ENCODE measurements at places on chromosomes 2 and 18. TPM values are rescaled to one million over a fixed set of nuclear protein-coding genes. Genes with fewer than 3 reads are reported as not detected.
A peak's percentile ranks its signal among the peaks of the same experiment; 100 is the strongest.

DNA sequence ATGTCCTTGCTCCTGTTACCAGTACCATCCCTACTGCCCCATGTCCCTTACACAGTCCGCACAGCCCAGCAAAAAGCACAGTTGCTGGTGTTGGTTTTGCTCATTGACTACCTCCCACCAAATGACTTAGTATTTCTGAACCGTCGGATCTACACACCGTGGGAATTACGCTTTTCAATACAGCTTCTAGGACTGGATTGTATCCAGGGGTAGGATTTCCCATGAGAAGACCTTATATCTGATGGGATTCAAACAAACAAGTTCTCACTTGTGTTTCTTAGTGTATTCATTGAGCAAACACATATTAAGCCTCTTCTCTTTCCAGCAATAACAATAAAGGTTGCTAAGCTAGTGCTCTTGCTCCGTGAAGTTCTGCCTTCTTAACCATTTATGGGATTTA is 25.8 kb downstream of the TRAPPC12 start:
- H3K27ac ChIP-seq = no peak overlapping the region
- no peaks in the 10 kb centered on the region for H3K4me1 ChIP-seq
- no peak for DNase-seq
- no peaks in the 10 kb centered on the region for H3K27me3 ChIP-seq

DNA sequence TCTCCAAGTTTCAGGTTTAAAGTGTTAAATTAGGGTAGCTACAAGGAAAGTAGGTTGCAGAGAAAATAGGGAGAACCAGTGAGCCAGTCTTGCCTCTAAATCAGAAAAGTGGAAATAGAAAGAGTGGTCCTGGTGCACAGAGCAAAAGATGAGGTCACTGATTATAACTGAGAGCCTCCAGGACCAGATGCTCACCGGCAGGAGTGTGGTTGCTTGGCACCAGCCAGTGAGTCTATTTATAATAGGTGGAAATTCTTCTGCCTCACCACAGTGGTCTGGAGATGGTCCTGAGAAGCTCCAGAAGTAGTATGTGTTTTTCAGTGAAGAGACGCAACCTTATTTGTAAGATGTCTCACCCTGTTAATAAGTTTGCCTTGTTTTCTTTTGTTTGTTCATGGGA is 373.9 kb upstream of the KCNJ3 start:
- DNase-seq = no peak
- H3K27ac ChIP-seq = no peak overlapping the region
- H3K4me3 ChIP-seq = no peak overlapping the region
- H3K4me1 ChIP-seq = no peaks in the 10 kb centered on the region

DNA sequence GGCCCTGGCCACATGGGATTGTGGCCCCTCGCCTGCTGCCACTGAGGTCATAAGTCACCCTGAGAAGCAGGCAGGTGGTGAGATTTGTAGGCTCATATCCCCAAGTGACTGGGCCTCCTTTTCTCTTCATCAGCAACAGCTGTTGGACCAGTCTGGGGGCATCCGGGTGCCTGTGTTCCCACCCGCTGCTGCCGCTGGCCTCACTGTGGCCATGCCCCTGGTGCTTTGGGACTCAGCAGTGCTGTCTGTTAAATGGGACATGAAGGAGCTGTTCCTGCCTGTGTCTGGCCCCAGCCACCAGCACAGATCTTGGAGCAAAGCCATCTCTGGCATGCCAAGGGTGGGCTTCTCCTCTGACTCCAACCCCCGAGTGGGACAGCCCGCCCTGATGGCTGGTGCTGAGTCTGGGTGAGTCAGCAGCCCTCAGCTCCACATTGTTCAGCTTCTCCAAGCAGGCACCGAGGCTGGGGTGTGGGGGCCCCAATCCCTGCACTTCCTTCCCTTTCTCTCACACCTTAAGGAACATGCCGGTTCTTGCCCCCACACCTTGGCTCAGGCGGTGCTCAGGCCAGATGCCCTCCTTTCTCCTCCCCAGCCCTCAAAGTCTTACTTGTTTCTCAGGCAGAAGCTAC is 207.9 kb downstream of the GLI2 start:
- DNase-seq = no peak
- H3K4me1 ChIP-seq = no peaks in the 10 kb centered on the region
- no peak overlapping the region for H3K4me3 ChIP-seq
- H3K27ac ChIP-seq = no peak overlapping the region
- H3K27me3 ChIP-seq = no peaks in the 10 kb centered on the region

DNA sequence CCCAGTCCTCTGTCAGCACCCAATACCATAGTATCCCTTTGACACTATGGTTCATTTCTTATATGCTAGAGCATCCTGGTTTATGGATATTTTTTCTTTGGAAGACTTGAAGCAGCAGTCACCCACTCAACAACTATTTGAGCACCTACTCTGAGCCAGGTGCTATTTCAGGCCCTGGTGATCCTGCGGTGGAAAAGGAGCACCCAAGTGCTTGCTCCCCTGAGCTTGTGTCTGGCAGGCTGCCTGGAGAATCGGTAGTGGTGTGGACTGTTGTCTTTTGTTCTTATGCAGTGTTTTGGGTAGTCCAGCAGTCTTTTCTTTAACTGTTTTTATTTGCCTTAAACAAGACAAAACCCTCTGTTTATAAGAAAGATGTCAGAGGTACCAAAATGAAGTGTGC is 28.9 kb downstream of the NCK2 start:
- no peaks in the 10 kb centered on the region for H3K27me3 ChIP-seq
- H3K4me1 ChIP-seq = no peaks in the 10 kb centered on the region
- DNase-seq = no peak
- no peak overlapping the region for H3K27ac ChIP-seq
- H3K4me3 ChIP-seq = no peak overlapping the region

DNA sequence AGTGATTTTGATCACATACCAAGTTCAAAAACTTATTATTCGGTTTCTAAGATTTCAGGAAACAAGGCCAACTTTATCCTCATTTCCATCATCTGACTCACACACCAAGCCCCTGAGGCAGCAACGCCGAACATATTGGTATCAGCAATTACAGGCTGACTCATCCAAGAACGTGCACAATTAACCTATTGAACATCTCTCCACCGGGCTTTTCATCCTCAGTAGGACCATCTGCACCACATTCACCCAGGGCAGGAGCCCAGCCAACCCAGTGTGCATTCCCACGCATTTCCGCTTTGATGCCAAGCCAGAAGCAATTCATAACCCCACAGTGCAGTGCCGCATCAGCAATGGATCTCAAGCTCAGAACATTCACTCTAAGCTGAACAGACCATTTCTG is 52.9 kb downstream of the SCG2 start:
- DNase-seq = no peak
- no peak overlapping the region for H3K4me3 ChIP-seq
- H3K27me3 ChIP-seq = no peaks in the 10 kb centered on the region
- H3K27ac ChIP-seq = no peak overlapping the region

DNA sequence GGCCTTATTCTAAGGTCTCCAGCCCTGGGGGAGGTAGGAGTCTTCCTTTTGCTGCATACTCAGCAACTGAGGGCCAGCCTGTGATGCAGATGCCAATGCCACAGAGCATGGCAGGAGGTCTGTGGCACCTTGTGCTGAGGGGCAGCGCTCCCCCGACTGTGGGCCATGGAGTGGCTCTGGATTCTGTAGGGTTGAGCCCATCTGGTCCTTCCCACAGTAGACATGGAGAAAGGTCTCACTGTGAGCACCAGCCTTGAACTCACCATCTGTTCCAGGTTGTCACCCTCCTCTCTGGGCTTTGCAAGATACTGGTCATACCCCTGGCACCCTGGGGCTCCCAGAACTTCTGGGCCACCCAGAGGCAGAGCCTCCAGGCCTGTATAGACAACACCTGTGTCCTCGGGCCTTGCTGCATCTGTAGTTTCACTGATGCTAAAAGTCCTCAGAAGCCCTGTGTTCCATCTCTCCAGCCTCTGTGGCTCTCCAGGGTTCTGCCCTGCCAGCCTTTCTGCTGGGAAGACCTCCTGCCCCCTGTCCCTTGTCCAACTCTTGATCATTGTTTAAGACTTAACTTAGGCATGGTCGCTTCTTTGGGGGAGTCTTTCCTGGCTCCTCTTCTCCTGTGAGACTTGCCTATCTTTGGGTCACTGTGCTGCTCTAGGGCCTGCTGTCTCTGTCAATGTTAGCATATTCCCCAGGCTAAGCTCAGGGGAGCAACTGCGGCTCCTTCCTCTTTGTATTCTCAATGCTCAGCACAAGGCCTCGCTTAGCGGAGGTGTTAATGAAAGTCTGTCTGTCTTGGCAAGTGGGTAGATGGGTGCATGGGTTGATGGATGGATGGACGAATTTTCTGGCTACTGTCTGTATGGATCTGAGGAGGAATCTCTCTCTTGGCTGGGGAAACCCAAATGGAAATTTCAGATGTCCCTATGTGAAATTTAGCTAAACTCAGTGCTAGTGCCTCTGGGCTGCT is 160.9 kb downstream of the DYSF start:
- H3K4me3 ChIP-seq = no peak overlapping the region
- no peak overlapping the region for H3K27ac ChIP-seq
- H3K36me3 ChIP-seq = peaks cover 3% of the 10 kb centered on the region
- no peaks in the 10 kb centered on the region for H3K4me1 ChIP-seq

DNA sequence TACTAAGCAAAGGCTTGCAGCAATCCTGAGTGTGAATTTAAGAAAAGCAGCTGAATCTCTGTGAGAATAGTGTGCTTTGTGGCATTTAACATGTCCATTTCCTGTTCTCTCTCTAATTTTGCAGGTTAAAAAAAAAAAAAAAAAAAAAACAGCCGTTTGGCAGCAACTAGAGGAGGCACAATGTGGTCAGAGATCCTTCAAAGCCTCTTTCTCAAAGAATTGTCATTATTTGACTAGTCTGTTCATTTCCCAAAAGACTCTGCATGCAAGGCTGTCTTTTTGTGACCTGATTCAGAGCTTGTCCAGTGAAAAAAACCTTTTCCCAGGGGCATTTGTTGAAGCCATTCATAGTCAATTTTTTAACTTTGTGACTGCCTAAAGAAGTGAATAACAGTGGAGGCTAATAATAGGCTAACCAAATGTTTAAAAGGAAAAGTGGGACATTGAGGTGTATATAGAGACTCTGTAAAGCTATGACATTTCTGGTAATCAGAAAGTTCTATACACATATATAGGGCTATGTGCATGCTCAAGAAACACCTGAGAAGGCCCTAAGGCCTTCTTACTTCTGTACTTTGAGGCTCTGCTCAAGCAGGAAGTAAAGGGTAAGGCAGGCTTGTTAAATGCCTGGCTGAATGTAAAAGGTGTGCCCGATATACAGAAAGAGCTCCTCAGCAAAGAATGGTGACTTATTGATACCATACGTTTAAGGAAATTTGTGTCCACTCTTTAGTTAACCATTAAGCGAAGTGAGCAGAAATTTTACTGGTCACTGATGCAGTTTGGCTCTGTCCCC is 289.6 kb upstream of the RAB6C start:
- H3K4me3 ChIP-seq = no peak overlapping the region
- H3K4me1 ChIP-seq = no peaks in the 10 kb centered on the region
- H3K27me3 ChIP-seq = no peaks in the 10 kb centered on the region
- H3K36me3 ChIP-seq = peaks cover 20% of the 10 kb centered on the region
- H3K27ac ChIP-seq = no peak overlapping the region

GRCh38 chr2:176135035-176135440 is 5.5 kb downstream of the HOXD8 start:
- H3K27ac ChIP-seq = no peak overlapping the region
- H3K27me3 ChIP-seq = peaks cover 95% of the 10 kb centered on the region
- no peaks in the 10 kb centered on the region for H3K4me1 ChIP-seq
- no peak for DNase-seq

DNA sequence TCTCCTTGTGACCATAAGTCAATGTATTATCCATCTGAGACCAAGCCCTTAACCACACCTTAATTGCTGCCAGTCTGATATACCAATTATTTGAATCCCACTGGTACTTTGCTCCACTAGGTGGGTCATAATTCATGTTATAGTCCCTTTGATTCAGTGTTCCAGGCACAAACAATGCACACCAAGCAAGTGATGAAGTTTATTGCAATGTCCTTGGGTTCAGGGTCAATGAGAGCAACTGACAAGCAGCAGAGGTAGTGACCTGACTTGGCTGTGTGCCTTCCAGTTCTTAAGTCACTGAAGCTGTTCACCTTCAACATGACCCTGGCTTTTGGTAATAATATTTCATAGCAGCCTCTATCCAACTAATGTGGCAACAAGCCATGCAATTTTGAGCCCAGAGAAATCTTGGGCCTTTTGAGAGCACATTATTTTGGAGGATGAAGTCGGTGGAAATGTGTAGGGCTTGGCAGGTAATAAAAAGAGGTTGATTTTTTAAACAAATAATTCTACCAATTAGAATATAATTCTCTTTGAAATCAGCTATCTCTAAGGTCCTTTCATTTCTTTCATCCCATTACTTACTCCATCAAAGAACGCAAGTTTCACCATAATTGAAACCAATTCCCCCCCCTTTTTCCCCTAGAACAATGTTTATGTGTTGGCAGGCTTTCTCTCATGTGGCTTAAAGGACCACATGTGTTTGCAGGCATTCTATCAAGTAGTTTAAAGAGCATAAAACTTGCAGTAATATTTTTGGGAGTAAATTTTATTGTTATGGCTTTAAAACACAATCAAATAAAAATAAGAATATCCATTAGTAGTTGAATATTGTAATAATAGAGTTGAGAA is 3.1 kb upstream of the CPO start:
- H3K27me3 ChIP-seq = no peaks in the 10 kb centered on the region
- no peaks in the 10 kb centered on the region for H3K36me3 ChIP-seq
- H3K4me1 ChIP-seq = no peaks in the 10 kb centered on the region
- H3K27ac ChIP-seq = no peak overlapping the region
- no peak for DNase-seq
- no peak overlapping the region for H3K4me3 ChIP-seq

DNA sequence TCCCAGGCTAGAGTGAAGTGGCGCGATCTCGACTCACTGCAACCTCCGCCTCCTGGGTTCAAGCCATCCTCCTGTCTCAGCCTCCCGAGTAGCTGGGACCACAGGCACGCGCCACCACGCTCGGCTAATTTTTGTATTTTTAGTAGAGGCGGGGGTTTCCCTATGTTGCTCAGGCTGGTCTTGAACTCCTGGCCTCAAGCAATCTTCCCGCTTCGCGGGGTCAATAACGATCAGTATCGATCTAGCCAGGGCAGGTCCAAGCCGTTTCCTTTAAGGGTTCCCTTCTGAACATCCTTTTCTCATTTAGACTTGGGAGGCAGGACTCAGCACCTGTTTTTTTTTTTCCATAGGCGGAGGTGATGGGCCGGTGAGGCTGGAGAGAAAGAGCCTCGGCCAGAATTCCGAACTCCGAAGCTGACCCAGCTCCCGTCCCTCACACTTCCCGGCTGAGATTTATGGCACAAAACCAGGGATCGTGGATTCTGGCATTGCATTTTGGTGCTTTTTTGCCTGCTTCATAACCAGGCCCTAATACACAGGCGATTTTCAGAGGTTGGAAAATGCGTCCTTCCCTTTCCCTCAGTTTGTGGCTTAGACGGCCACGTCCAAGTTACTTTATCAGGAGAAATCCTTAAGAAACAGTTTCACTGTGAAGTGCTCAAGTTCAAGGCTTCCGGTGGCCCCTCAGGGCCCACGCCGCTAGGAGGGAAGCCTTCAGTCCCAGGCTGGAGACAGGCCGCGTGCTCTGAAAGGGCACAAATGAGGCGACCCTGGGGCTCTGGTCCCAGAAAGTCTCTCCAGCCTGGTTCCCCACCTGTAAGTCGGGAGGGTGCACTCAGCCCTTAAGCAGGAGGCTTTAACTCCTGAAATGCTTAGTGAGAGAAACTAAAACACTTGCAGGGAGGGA is 998 bp upstream of the SLC66A3 start:
- no peaks in the 10 kb centered on the region for H3K4me1 ChIP-seq
- H3K36me3 ChIP-seq = no peaks in the 10 kb centered on the region
- no peak overlapping the region for H3K27ac ChIP-seq
- H3K27me3 ChIP-seq = no peaks in the 10 kb centered on the region
- DNase-seq = no peak
- peak overlapping the region; percentile 62 for H3K4me3 ChIP-seq

Gene GAREM1
- 5.2 TPM for total RNA-seq

Gene RAPGEF4
- total RNA-seq = 1.4 TPM

Gene MYOM1
- 0.17 TPM for total RNA-seq

Gene GPR75
- 4.4 TPM for total RNA-seq

Gene FAM237A
- not detected for total RNA-seq

Gene SCLY
- 53.4 TPM for total RNA-seq

Gene EHD3
- 8.3 TPM for total RNA-seq

Gene OTOS
- total RNA-seq = not detected
